ENCODE measurements at places on chromosomes 6 and 20.

- H3K27ac ChIP-seq, result no peak overlapping the region
- no peak for DNase-seq
- no peaks in the 10 kb centered on the region for H3K36me3 ChIP-seq
- peaks cover 4% of the 10 kb centered on the region for H3K4me1 ChIP-seq
Measured at GRCh38 chr20:62967628-62968351, 15.3 kb downstream of the SLC17A9 start.

DNA sequence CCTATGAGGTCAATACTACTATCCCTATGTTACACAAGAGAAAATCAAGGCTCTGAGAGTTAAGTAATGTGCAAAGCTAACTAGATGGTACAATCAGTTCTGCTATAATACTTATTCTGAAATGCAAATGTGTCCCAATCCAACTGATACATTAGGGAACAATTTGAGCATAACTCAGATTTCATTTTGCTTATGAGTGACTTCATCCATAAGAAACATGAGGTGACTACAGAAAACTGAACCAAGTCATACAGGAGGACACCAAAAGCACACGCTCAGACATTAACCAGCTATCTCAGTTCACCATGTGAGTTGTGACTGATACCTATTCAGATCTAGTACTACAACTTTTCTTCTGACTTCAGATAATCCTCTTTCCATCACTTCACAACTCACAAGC is 179.9 kb upstream of the RUNX2 start:
- H3K4me1 ChIP-seq, result no peaks in the 10 kb centered on the region
- no peak overlapping the region for H3K27ac ChIP-seq
- no peaks in the 10 kb centered on the region for H3K36me3 ChIP-seq
- no peak for DNase-seq

DNA sequence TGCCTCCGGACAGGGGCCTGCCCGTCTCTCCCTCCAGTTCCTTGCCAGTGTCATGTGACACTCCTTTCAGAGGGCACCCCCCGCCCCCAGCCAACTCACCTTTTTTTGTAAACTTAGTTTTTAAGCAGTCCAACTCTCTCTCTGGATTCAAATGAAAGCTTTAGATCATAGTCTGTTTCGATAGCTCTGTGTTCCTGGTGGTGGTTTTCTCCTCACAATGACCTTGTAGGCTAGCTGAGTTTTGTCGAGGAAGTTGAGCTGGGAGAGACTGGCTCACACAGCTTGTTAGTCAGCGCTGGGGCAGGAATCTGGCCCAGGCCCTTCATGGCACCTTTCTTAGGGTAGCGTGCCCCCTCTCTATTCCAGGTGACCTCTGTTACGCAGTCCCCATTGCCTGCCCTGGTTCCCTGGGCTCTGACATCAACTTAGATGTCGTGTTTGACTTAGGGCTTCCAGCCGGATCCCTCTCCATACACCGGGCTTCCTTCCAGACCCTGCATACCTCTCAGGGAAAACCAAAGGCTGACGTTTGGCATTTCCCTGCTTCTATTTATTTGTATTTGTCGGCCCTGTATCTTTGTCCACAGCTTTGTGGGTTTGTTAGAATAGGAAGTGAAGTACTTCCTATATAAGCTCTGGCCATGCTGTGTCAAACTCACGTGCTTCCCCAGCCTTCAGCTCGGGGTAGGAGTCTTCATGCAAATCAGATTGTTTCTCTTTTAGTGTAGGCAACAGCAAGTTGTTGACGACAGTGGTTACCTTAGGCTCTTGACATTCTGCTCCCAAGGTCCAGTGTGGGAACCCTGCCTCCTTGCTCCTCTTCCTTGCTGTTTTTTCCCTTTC is 12.7 kb downstream of the IGF2R start:
- H3K4me3 ChIP-seq, result peak overlapping the region; percentile 16
- peak overlapping the region; percentile 91 for H3K27ac ChIP-seq
- H3K4me1 ChIP-seq, result peaks cover 86% of the 10 kb centered on the region
- peak; percentile 62 for DNase-seq
- no peaks in the 10 kb centered on the region for H3K27me3 ChIP-seq

DNA sequence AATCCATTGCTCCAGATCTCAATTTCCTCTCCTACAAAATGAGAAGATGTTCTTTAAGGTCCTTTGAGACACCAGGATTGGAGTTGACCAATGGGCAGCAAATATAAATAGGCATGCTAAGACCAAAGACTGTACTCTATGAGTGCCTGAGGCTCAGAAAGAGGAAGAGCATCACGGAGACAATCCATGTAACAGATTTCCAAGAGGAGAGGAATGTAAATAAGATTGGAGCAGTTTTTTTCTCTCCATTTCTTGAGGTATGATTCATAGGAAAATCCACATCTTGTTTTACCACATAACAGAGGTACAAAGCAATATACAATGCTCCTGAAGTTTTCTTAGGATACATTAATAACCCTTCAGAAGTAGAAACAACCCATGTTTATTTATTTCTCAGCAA is 109.8 kb downstream of the UBE3D start:
- H3K4me1 ChIP-seq, result peaks cover 11% of the 10 kb centered on the region
- no peak overlapping the region for H3K27ac ChIP-seq
- no peak overlapping the region for H3K4me3 ChIP-seq
- no peak for DNase-seq
- H3K27me3 ChIP-seq, result no peaks in the 10 kb centered on the region

DNA sequence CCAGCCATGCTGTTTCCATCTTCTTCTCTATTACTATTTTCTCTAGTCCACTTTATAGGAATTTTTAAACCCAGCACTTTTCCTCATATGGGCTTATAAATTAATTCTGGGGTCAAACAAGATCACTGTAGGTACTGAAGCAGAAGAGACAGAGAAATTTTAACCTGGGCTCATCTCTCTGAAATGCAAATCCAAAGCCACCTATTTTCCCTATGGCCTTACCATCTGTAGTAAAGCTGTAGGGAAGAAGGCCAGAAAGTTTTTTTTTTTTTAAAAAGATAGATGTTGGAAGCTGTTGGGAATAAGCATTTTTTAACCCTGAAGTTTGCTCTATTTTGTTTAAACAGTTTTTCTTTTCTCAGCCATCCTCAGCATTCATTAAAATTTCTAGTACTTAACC is 367.4 kb downstream of the CD109 start:
- no peaks in the 10 kb centered on the region for H3K27me3 ChIP-seq
- no peak overlapping the region for H3K27ac ChIP-seq
- H3K36me3 ChIP-seq, result no peaks in the 10 kb centered on the region
- no peak for DNase-seq
- H3K4me1 ChIP-seq, result no peaks in the 10 kb centered on the region
- H3K4me3 ChIP-seq, result no peak overlapping the region
